ENCODE measurements at places on chromosomes 1 and 21.

- no peak for DNase-seq
Observed at GRCh38 chr1:248810727-248811513, 14.8 kb downstream of the SH3BP5L start.

DNA sequence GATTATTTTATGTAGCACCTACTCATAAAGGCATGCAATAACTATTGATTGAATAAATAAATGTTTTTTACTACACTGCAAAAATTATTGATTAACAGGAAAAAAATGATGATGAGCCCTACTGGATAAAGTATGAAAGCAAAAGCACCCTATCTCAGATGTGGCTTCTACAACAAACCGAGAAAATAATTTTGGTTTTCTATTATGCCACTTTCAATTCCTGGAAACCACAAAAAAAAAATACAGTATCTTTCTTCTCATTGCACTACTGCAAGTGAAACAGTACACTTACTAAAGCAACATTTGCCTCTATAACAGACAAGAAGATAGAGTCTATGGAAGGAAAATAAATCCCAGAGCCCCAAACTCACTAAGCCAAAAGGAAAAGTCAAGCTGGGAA, 1882.4 kb downstream of the NCAM2 start:
- no peak for DNase-seq

- no peak for DNase-seq
Observed at GRCh38 chr1:180175806-180176205, 21.1 kb downstream of the QSOX1 start.

GRCh38 chr1:89945852-89946476, 48.9 kb upstream of the ZNF326 start:
- DNase-seq, result peak; percentile 62

DNA sequence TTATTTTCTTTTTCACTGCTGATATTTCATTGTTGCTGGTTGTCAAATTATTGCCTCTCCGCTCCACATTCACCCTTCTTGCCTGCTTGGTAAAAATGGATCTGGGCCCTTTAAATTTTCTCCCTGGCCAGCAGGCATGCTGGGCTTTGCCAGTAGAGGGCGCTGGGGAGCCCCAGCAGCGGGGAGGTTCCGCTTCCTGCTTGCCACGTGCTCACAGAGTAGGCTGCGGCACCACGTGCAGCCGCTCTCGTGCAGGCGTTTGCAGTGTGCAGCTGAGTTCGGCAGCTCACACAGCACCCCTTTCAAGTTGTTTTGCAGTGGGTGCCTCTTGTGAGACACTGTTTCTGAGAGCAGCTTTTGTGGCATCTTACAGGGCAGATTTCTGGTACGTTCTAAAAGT, at the start of gene ACTL8:
Gene ACTL8 (plus strand): TSS at position 214 of the 400 bp plus-strand sequence. CDS start 67,676 bp downstream, outside the sequence.
- DNase-seq, result peak; percentile 15

DNA sequence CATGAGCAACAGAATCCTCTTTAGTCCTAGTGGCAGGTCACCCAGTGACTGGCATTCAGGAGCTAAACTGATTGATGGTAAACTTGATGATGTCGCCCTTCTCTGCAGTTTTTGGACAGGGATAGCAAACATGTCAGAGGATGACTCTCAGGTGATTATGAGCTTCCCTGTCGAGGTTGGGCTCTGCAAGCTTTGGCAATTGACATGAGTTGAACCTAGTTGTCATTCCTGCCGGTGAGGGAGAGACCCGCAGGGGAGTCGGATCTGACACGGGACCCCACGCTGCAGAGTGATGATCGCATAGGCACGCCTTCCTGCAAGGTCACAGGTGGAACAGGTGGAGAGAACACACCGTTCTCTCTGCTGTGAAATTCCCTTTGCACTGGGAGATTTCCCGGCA, 438.0 kb upstream of the VAMP3 start:
- no peak for DNase-seq

DNA sequence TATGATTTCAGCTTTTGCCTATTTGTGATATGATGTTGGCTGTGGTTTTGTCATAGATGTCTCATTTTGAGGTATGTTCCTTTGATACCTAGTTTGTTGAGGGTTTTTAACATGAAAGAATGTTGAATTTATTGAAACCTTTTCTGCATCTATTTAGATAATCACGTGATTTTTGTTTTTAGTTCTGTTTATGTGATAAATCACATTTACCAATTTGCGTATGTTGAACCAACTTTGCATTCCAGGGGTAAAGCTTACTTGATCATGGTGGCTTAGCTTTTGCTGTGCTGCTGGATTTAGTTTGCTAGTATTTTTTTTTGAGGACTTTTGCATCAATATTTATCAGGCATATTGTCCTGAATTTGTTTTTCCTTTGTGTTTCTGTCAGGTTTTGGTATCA, 26.5 kb upstream of the IFI16 start:
- no peak for DNase-seq

- DNase-seq, result no peak
Observed at GRCh38 chr1:228939881-228940392, 204.7 kb downstream of the RHOU start.

DNA sequence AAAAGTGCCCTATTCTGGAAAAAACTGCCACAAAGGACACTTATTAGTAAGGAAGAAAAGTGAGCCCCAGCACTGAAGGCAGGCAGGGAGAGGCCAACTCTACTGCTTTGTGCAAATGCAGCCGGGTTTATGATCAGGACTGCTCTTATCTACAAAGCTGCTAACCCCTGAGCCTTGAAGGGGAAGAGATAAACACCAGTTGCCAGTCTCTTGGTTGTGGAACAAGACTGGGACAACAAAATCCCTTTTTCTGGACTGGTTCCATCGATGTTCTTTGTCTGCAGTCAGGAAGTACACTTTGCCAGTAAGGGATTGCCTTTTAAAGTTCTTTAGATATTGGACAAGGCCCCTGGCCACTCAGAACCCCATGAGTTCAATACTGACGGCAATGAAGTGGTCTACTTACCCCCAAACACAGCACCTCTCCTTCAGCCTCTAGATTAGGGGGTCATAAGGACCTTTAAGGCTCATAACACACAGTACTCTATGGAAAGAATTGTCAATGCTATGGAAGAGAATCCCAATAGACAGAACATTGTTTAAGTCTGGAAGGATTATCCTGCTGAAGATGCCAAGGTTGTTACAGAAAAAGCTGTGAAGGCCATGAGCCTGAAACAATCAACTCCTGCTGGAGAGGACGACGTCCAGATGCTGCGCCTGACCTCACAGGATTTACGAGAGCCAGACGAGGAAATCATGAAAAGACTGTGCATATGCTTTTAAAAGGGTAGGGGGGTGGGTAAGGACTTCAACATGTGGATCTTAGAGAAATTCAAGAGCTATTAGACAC, 43.6 kb downstream of the GNB1 start:
- no peak for DNase-seq

DNA sequence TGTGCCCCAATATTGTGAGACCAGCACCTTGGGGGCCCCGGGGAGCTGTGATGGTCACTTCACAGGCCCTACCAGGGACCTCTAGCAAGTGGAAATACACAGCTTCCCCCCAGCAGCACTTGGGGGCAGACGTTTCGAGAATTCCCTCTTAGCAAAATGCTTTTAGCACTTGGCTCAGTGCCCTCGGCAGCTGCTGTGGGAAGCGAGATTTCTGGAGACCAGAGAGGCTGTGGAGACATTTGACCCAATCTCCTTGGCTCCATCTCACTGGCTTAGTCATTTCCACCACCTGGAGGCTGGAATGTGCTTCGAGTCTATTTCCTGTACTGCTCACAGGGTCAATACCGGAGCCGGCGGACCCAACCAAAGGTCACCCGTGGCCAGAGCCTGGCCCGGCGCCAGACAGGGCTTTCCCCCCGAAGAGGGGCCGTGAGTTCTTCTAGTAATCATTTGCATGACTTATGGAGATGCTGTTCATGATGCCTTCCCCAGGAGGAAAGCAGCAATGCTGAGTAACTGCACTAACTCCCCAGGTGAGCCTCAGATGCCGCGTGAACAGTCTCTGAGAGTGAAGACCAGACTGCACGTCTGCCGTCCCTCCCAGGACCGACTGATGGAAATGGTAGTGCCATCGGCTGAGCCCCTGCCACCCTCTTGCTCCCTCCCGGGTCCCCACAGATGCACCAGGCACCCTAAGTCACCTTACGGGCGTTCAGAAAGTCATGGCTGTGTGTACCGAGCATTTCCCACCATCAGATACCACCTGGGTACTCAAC, 4.4 kb upstream of the C2CD2 start:
- DNase-seq, result no peak

- DNase-seq, result no peak
Observed at GRCh38 chr1:97423403-97423802, 497.4 kb downstream of the DPYD start.

GRCh38 chr1:147264158-147264768, 21.8 kb downstream of the CHD1L start:
- DNase-seq, result no peak

Measured in activated CD4-positive, alpha-beta T cell treated with anti-CD3 and anti-CD28 coated beads, Interleukin-2, Interleukin-4, amounts not matched to agents 100 ng/mL and 50 ng/mL, durations not matched to agents 16 hours and 8 hours (primary cell).